Stimulated activated CD4-positive, alpha-beta T cell treated with anti-CD3 and anti-CD28 coated beads, Interleukin-15, amount 100 ng/mL, for 48 hours (primary cell): ENCODE measurements at places on chromosomes 11 and 22.

- no peak for DNase-seq
These were observed 114.8 kb downstream of the KCNQ1OT1 start for GRCh38 chr11:2584812-2585565.

DNA sequence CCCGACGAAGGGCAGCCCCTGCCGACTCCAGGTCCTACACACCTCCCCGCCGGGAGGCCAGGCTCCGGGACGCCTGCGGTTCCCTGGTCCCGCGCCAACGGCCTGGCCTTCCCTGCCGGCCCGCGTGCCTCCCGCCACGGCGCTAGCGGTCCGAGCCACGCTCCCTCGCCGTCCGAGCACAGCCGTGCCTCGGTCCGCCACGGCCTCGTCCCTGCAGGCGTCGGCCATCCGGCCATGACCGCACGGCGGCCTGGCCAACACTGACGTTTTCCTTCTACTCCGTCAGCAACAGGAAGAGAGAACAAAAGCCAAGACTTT lies 532 bp downstream of the EIF4G2 start:
- DNase-seq: no peak

DNA sequence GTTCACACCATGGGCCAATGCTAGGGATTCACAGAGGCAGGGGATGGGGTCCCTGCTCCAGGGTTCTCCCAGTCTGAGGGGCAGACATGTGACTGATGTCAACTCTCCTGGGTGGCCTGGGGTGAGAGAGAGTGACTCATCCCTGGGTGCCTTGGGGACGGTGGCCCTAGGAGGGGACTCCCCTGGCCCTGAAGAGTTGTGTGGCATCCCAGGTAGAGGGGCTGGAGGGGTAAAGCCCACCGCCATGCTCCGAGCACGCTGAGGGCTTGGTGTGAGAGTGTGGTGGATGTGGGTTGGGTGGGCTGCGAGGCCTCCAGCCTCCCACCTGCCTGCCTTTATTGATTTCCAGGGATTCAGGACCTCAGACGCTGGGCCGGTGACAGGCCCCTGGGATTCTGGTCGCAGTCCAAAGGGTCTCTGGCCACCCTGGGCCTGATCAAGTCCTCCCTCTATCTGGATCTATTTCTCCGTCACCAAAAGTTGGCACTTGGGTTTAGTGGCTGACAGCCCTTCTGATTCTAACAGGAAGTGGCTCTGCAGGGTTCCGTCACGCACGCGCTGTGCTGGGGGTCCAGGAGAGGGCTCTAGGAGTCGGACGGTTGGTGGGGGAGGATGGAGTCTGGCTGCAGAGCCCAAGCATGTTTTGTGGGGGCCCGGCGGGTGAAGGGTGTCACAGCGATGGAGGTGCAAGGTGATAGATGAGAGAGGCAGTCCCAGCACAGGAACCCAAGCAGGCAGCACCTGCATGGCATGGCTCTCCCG lies 27.3 kb upstream of the WNT7B start:
- DNase-seq: no peak

- no peak for DNase-seq
These were observed 118.1 kb downstream of the HIPK3 start for GRCh38 chr11:33375236-33375635.

DNA sequence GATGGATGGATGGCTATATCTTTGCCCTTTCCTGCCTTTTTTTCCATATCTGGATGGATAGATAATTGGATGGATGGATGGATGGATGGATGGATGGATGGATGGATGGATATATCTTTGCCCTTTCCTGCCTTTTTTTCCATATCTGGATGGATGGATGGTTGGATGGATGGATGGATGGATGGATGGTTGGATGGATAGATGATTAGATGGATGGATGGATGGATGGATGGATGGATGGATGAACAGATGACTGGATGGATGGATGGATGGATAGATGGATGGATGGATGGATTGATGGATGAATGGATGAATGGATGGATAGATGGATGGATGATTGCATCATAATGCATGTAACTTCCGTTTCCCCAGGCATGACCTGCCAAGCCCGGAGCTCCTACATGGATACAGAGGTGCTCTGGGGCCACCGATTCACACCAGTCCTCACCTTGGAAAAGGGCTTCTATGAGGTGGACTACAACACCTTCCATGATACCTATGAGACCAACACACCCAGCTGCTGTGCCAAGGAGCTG lies 24.9 kb downstream of the KCNJ5 start:
- no peak for DNase-seq

- no peak for DNase-seq
These were observed 44.8 kb downstream of the GAS2 start for GRCh38 chr11:22711071-22711770.
